ENCODE measurements at places on chromosomes 4 and X.
A peak's percentile ranks its signal among the peaks of the same experiment; 100 is the strongest.

GRCh38 chr4:44927399-44928380, 201.3 kb upstream of the GNPDA2 start:
- DNase-seq: no peak

GRCh38 chr4:7507381-7507780, 72.7 kb upstream of the PSAPL1 start:
- peak; percentile 28 for DNase-seq

GRCh38 chrX:149467920-149468319, 37.2 kb downstream of the IDS start:
- no peak for DNase-seq

- no peak for DNase-seq
These were observed 68.8 kb upstream of the PRPS1 start for GRCh38 chrX:107559506-107559905.

- peak; percentile 3 for DNase-seq
These were observed 227.6 kb upstream of the HDX start for GRCh38 chrX:84729809-84730208.

DNA sequence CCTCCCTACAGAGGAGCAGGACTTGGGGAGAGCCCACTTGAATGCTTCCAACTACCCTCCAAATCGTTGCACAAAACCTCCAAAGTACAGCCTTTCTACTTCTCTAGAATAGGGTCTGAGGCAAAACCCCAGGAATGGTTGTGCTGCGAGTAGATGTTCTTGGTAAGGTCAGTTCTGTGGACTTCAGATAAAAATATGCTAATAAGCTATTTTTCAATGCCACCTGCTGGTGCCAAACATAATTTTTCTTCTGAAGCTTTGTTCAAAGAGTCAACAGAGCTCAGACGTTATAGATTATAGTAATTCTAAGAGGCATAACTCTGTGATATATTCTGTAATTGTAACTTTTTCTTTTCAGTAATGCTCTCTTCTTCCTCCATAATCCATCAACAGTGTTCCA, 425.7 kb downstream of the GPAT3 start:
- DNase-seq: no peak

GRCh38 chrX:21798677-21799219, 40.7 kb upstream of the MBTPS2 start:
- no peak for DNase-seq

- no peak for DNase-seq
These were observed 30.7 kb downstream of the ARHGEF9 start for GRCh38 chrX:63754136-63754859.

- no peak for DNase-seq
These were observed 12.2 kb upstream of the VMA21 start for GRCh38 chrX:151384807-151385206.

GRCh38 chrX:114152130-114152529, 431.8 kb upstream of the HTR2C start:
- no peak for DNase-seq

- DNase-seq: no peak
These were observed 17.6 kb upstream of the SOD3 start for GRCh38 chr4:24777536-24778463.

DNA sequence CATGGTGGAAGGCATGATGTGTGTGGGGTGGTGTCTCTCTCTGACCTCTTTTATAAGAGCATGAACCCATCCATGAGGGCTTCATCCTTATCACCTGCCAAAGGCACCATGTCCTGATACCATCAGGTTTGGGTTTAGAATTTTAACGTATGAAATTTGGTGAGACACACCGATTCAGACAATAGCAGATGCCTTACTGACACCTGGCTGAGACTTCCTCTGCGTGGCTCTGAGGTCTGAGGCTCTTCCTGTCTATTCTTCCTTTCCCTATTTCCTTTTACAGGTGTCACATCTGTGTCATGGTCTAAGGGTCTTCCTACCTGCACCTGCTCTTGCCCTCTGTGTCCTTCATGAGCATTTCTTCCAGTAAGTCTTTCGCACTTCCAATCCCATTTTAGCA, 320.7 kb upstream of the CLNK start:
- DNase-seq: no peak

DNA sequence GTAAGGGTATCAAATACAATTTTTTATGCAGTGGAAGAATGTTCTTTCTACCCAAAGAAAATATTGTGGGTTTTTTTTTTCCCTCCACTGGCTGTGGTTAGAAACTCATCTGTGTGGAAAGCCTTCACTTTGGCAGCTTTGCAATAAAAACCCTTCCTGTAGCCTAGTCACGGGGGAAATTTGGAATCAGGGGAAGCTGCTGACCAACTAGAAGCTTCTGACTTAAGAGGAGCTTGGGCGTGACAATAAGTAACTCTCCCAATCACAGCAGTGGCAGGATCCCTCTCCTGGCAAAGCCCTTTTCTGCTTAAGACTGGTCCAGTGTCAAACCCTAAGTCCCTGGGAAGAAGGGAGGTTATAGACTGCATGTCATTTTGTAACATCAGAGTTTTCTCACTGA, 87.9 kb downstream of the LRRC66 start:
- DNase-seq: peak; percentile 81

GRCh38 chrX:150255441-150256296, 107.4 kb upstream of the MAMLD1 start:
- DNase-seq: no peak

GRCh38 chr4:123345935-123346300, 50.7 kb upstream of the SPRY1 start:
- DNase-seq: no peak

- DNase-seq: no peak
These were observed 32.5 kb upstream of the PAQR3 start for GRCh38 chr4:78971776-78972175.

DNA sequence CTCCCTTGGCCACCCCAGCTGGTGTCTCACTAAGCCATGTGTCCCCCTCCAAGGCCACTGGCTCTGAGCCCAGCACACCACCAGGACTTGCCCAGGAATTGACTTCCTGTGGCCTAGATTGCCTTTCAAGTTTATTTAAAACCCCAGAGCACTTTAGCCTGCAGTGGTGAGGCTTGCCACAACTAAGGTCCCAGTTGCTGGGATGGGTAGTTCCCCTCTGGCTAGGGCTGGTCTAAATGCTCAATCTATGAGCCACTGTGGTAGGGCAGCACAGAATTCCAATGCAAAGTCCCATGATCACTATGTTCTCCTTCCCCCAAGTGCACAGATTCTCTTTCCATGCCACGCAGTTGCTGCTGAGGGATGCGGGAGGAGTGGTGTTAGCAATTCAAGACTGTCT, 61.1 kb upstream of the HCCS start:
- DNase-seq: no peak

DNA sequence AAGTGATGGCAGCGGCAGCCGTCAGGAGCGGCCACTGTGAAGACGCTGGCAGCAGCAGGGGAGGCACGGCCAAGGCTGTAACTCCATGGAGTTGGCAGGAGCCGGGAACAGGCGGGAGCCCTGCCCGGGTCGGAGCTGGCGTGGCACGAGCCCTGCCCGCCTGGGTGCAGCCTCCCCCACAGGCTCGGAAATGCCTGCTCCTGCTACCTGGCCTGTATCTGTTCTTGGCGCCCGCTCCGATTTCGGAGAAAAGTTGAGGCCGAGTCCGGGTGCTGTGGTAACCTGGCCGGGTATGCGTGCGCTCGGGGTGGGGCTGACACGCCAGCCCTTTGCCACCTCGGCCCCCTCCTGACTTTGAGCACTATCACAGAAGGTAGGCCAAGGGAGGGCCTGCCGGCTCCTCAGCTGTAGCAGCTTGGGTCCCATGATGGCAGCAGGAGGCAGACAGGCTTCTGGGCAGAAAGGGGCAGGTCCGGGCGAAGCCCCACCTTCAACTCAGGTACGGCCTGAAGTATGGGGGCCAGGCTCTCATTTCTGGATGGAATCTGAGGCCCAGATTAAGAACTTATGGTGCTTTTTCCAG, 51.2 kb upstream of the SHISA3 start:
- DNase-seq: no peak

- no peak for DNase-seq
These were observed 860.3 kb upstream of the NDST4 start for GRCh38 chr4:115973768-115974167.

GRCh38 chr4:163448540-163449203, 24.9 kb downstream of the TKTL2 start:
- DNase-seq: no peak

- no peak for DNase-seq
These were observed 47.9 kb downstream of the TECRL start for GRCh38 chr4:64361399-64361740.

- no peak for DNase-seq
These were observed 595.0 kb downstream of the ACTRT1 start for GRCh38 chrX:127457161-127457560.

DNA sequence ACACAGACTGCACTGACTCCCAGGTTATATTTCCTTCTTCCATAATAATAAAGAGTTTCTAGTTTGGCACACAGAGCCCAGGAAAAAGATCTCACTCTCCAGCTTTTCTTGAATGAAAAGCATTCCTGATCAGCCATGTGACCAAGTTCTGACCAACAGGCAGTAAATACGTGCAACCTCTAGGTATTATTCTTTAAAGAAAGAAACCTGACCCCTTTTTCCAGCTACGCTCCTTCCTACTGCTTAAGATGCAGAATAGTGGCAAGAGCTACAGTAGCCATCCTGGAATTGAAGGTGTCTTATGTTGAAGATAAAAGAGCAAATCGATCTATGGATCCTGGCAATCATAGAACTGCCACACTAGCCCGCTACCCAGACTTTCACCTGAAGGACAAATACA, 76.7 kb downstream of the LRBA start:
- DNase-seq: no peak

GRCh38 chrX:24662352-24662751, 15.2 kb upstream of the PCYT1B start:
- no peak for DNase-seq

DNA sequence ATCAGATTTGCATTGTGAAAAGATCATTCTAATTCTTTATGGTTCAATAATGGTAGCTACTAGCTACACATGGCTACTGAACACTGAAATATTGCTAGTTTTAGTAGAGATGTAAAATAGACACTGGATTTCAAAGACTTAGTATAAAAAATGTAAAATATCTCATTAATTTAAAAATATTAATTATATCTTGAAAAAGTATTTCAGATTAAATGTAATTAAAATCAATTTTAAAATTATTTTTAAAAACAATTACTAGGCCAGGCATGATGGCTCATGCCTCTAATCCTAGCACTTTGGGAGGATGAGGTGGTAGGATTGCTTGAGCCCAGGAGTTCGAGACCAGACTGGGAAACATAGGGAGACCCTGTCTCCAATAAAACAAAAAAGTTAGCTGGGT, 20.4 kb upstream of the TLR2 start:
- no peak for DNase-seq

DNA sequence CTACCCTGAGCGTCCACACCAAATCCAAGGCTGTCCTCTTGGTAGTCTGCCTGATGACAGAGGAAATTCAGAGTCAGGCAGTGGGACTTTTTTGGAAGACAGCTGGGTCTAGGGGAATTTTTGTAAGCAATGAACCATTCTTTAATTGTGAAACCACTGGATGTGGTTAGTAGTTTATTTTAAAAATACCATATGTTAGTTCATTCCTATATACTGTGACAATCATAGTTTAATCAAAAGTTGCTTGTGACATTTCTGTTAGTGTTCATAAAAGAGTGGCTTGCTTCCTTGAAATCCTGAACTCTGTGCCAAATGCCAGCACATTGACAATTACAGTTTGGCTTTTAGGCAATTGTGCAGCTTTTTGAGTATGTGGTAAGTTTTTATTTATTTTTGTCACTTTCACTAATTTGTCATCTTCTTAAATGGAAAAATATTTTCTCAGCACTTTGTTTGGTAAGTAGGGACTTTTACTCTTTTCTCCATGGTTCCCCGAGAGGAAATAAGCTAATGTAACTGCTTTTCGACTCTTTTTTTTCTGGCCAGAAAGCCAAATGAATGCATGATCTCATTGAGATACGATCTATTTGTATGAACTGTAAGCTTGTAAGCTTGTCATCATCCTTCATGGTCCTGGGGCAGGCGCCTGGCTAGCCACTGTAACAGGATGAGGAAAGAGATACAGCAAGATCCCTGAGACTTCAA, 72.6 kb upstream of the SLC4A4 start:
- DNase-seq: peak; percentile 47

- DNase-seq: no peak
These were observed 13.0 kb upstream of the SLC16A2 start for GRCh38 chrX:74408304-74408703.

DNA sequence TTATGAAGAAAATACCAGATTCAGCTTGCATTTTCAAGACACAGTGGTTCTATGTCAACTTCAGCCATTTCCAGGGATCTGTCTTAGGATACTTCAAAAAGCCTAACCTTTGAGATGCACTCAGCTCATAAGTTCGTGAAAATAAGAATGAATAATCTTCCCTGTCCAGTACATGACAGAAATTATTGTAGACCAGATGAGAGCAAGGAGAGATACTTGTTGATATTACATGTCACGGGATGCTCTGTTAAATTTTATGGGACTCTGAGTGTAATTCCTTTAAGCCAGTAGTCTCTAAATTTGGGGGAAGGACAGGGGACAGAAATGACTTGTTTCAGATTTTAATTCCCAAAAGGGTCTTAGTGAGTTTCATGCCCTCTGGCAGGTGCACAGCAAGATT, 8.8 kb downstream of the TBL1X start:
- DNase-seq: no peak

DNA sequence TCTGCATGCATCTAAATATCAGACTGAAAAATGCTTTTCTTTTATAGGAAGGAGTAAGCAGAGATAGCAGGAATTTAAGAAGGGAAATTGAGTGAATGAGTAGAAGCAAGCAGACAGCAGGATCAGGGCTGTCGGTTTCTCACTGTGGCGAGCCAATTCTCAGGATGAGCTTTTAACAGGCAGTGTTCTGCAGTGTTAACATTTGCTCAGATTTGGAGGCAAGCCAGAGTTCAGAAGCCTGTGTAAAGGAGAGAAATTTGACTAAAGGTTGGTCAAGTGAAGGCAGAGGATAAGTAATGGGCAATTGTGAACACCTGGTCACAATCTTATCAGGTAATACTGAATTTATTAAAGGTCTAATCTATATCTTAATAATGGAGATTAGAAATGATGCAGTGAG, 133.3 kb upstream of the MAGEB16 start:
- DNase-seq: no peak

DNA sequence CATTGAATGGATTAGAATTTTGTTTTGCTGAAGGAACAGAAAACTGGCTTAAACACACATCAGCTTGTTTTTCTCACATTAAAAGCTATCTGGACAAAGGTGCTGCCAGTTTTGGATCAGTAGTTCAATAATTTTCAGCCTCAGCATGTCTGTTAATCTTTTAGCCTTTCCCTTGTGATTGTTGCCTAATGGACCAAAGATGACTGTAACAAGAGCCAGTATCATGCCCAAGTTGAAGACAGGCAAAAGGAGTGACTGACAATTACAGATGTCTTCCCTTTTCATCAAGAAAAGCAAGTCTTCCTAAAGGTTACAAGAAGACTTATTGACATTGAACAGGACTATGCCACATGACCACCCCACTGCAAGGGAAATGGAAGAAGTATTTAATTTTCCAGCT, 419.7 kb downstream of the MAPK10 start:
- no peak for DNase-seq

All from AG09309 (cell line).